ENCODE measurements at places on chromosomes 5 and 9. TPM values are rescaled to one million over a fixed set of nuclear protein-coding genes. Genes with fewer than 3 reads are reported as not detected.

GRCh38 chr9:33165263-33166151 lies 1.6 kb downstream of the B4GALT1 start:
- peaks cover 72% of the 10 kb centered on the region for H3K4me1 ChIP-seq
- peak overlapping the region; percentile 78 for H3K4me3 ChIP-seq
- H3K36me3 ChIP-seq: no peaks in the 10 kb centered on the region
- H3K27ac ChIP-seq: peak overlapping the region; percentile 80
- DNase-seq: peak; percentile 95

DNA sequence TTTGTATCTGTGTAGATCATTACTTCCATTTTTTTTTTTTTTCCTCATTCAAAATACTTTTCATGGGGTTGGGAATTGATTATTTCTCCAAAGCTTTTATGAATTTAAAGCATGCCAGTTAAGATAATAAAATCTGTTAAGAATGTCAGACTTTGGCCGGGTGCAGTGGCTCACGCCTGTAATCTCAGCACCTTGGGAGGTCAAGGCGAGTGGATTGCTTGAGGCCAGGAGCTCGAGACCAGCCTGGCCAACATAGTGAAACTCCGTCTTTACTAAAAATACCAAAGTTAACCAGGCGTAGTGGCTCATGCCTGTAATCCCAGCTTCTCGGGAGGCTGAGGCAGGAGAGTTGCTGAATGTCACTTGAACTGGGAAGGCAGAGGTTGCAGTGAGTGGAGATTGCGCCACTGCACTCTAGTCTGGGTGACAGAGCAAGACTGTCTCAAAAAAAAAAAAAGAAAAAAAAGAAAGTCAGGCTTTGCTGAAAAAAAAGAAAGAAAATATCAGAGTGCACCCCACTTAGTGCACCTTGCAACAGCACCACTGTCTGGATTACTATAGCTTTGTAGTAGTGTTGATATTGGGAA lies 18.5 kb downstream of the TBC1D2 start:
- peaks cover 7% of the 10 kb centered on the region for H3K4me1 ChIP-seq
- no peak overlapping the region for H3K27ac ChIP-seq
- peaks cover 1% of the 10 kb centered on the region for H3K36me3 ChIP-seq
- no peaks in the 10 kb centered on the region for H3K27me3 ChIP-seq
- no peak overlapping the region for H3K4me3 ChIP-seq

GRCh38 chr9:30574355-30575151 lies 1809.9 kb upstream of the ACO1 start:
- no peaks in the 10 kb centered on the region for H3K36me3 ChIP-seq
- no peaks in the 10 kb centered on the region for H3K4me1 ChIP-seq
- DNase-seq: no peak
- H3K27me3 ChIP-seq: no peaks in the 10 kb centered on the region
- H3K27ac ChIP-seq: no peak overlapping the region

DNA sequence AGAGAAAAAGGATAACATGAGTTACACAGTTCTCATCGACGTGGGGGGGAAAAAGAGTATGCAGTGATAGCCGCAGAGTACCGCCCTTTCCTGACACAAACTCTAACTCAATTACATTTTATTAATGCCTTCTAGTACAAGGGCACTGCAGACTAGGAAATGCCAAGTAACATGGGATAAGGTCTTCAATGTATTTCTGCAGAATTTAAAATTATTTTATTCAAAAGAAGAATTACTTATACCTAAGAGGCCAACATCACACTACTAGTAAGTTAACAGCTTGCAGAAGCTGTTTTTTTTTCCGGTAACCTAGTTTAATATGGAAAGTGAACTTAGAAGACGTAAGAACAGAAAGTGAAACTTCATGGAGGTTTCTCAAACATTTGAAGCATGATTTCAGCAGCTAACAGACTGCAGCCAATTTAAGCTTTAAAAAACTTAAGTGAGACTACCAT lies 3.9 kb downstream of the SETX start:
- DNase-seq: no peak
- H3K36me3 ChIP-seq: peaks cover 62% of the 10 kb centered on the region
- H3K27ac ChIP-seq: no peak overlapping the region
- no peak overlapping the region for H3K4me3 ChIP-seq

DNA sequence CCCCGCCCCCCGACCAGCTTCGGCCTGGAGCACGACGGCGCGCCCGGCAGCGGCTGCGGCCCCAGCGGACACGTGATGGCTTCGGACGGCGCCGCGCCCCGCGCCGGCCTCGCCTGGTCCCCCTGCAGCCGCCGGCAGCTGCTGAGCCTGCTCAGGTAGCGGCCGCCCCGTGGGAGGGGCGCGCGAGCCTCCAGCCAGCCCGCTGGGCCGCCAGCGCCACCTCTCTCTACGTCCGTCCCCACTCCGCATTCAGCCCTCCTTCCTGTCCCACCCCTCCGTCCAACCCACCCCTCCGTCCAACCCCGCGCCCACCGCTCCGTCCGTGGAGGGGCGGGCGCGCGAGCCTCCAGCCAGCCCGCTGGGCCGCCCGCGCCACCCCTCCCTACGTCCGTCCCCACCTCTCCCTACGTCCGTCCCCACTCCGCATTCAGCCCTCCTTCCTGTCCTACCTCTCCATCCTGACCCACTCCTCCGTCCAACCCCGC lies 6.5 kb downstream of the ADAMTS13 start:
- DNase-seq: peak; percentile 12
- no peaks in the 10 kb centered on the region for H3K36me3 ChIP-seq
- H3K27me3 ChIP-seq: no peaks in the 10 kb centered on the region
- no peak overlapping the region for H3K27ac ChIP-seq
- peaks cover 30% of the 10 kb centered on the region for H3K4me1 ChIP-seq
- peak overlapping the region; percentile 48 for H3K4me3 ChIP-seq

DNA sequence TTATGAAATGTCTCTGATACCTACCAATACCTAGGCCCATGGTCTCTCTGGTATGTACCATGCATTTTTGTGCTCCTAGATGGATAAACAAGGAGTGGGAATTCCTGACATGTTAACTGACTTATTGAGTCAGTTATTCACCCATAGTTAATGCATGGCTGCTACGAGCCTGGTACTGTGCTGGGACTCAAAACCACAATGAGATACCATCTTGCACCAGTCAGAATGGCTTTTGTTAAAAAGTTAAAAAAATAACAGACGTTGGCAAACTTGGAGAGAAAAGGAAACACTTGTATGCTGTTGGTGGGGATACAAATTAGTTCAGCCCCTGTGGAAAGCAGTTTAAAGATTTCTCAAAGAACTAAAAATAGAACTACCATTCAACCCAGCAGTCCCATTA lies 293.8 kb downstream of the OSTF1 start:
- no peaks in the 10 kb centered on the region for H3K36me3 ChIP-seq
- DNase-seq: no peak
- no peaks in the 10 kb centered on the region for H3K4me1 ChIP-seq
- no peak overlapping the region for H3K27ac ChIP-seq
- H3K4me3 ChIP-seq: no peak overlapping the region

BHMT2 gene
- 13.8 TPM for polyA plus RNA-seq

ZDHHC11B gene
- polyA plus RNA-seq: 0.12 TPM

GRIN1 gene
- 0.05 TPM for polyA plus RNA-seq

Measured in HepG2 (cell line).